ENCODE measurements at places on chromosomes 2 and 18.

- no peak for DNase-seq
These were observed 111.5 kb downstream of the MCFD2 start for GRCh38 chr2:46803911-46804670.

- DNase-seq, result no peak
These were observed 137.7 kb downstream of the IRS1 start for GRCh38 chr2:226661789-226662545.

DNA sequence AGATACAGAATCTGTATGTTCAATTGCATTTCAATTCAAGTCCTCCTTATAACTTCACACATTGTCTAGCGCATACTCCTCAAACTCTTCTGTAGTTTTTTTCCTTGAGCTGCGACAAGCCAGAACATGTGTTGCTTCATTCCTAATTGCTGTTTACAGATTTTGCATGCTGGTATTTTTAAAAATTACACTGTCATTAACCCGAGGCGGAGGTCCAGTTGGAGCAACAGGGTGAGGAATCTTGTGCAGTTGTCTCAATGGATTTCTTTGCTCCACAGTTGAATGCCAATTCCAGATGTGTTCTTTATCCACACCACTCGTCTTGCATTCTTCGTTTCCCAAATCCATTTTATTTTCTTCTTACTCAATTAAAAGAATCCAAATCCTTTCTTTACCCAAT is 16.4 kb upstream of the SERPINB13 start:
- no peak for DNase-seq

- DNase-seq, result no peak
These were observed 1.4 kb upstream of the MBD1 start for GRCh38 chr18:50282521-50283335.

DNA sequence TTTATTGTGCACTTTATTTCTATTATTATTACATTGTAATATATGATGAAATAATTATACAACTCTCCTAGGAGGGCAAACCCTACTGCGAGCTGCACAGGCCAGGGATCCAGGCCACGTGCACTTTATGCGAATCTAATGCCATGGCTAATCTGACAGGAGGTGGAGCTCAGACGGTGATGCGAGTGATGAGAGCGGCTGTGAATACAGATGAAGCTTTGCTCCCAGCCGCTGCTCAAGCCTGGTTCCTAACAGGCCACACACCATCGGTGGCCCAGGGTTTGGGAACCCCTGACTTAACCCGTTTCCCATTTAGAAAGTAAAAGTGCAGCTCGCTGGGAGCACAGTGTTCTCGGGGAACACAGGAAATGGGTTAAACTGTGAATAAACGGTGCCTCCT is 40.8 kb upstream of the RAB6D start:
- DNase-seq, result no peak

DNA sequence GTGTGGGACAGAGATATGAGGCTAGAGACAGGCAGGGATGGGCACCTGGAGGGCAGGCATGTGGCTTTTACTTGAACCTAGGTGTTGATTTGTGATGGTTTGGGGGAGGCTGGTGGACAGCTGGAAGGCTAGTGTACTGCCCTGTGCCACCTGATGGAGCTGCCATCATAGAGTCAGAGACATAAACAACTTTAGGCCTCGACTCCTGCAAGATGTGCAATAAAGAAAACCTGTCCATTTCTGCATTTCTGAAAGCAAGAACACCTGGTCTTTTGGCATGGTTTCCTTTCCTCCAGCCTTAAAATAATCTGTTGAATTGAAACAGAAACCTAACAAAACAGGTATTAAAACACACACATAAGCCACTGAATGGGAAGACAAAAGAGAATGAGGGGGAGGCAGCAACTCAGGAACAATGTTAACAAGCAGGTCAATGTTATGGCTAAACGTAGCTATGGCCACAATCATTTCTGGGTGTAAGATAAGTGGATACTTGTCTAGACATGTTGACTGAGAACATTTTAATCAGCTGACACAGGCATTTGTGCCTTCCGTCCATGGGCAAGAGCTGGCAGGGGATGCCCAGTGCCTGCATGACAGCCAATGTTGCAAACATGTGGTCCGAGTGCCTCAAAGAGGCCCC is 87.8 kb downstream of the KCTD1 start:
- DNase-seq, result no peak

- DNase-seq, result no peak
These were observed 2.9 kb downstream of the SERPINB2 start for GRCh38 chr18:63890237-63890949.

DNA sequence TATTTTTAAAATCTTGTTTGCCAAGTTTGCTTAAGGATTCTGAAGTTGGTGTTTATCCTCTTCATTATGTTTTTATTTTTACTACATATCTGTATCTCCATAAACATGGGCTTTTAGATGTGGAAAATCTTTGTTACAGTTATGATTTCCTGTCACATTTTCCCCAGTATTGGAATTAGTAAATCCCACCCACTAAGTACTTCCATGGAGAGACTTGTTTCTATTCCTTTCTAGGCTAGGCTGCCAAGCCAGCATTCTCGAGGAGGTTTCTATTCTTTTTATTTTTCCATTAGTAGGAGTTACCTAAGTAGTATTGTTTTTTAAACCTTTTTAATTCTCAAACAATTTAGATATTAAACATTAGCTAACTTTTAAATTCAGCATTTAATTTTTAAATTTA is 22.1 kb downstream of the PKP4 start:
- DNase-seq, result no peak

GRCh38 chr2:127044977-127045661 is 61.8 kb downstream of the BIN1 start:
- DNase-seq, result no peak

- DNase-seq, result peak; percentile 76
These were observed 421 bp upstream of the RNU4ATAC start for GRCh38 chr2:121530212-121530705.

- DNase-seq, result no peak
These were observed 130.4 kb downstream of the SPTBN1 start for GRCh38 chr2:54586494-54586893.

GRCh38 chr2:219302412-219302968 is 6.7 kb downstream of the PTPRN start:
- DNase-seq, result no peak

DNA sequence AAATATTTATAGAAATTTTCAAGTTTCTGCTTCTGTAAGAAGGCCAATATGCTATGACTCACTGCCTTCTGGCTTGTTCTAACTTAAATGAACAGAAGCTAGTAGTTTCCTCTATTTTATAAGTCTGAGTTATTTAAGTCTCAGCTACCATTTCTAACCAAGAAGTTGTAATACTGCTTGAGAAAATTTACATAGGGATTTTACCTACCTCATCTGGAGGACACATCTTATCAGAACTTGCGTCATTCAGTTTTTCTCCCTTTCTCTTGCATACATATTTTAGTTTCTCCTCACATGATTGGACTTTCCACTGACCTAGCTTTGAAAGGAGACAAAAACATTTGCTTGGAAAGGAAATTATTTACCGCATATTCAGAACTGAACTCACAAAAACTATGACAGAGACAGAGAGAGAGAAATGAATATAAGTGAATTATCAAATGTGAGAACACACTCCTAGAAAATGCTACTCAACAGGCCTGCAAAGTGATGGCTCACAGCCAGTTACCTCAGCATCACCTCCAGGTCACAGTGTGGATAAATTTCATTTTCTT is 81.1 kb upstream of the CD302 start:
- DNase-seq, result peak; percentile 41

- no peak for DNase-seq
These were observed 255.7 kb upstream of the THUMPD2 start for GRCh38 chr2:40034801-40035200.

GRCh38 chr18:3845161-3845560 is 395.2 kb downstream of the TGIF1 start:
- DNase-seq, result no peak

GRCh38 chr2:186664385-186665043 is 29.3 kb upstream of the FAM171B start:
- DNase-seq, result no peak

DNA sequence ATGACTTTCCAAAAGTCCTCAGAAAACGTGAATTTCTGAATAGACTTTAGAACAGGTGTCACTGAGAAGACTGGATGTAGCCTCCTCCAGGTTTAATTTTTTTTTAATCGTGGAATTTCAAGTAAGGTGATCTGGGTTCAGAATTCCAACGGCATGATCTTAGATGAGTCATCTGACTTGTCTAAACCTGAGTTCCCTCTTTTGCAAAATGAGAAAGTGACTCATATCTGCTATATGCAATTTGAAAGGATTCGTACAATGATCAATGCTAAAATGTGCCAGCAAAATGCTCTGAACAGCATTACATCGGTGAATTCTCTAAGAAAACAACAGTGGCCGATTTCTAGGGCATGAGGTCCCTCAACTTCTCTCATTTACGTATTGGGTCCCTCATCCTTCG is 69.1 kb upstream of the ZNF516 start:
- no peak for DNase-seq

GRCh38 chr2:205198140-205198525 is 484.2 kb upstream of the NRP2 start:
- no peak for DNase-seq

DNA sequence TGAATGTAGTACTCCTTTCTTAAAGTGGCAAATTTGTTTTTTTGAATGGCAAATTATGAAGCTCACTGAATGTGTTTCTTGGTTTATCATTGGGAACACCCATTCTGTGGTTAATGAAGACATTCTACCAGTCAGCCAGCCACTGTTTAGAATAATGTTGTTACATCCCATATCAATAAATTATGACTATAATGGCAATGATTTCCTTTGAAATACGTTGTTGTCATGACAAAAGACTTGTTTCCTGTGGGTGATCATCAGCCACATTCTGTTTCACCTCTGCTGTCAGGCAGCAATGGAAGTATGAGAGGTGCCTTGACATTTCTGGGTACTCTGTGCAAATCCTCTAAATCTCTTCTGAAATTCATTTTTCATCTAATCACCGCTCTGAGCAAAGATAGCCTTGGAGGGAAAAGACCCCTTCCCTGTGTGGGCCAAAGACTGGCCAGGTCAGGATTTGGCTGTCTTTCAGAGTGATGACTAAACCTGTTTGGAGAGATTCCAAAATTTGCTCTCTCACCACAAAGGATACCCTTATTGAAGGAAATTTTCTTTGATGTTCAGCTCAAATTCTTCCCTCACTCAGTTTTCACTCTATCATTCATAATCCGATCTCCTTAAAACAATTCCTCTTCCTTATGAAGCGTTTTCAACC is 869.2 kb downstream of the BCL11A start:
- DNase-seq, result no peak

DNA sequence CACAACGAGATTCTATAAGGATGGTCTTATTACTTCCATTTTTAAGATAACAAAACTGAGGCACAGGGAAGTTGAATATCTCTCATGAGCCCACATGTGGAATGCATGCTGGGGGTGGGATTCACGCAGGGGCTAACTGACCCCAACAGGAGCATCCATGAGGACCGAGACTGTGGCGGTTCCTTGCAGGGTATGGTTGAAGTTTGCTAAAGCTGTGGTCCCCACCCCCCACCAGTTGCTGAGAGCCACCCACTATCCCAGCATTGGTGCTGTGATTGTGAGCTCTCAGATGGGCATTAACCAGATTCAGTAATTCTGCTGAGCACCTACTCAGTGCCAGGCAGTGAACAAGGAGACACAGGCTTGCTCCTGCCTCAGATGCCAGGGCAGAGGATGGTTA is 116.0 kb upstream of the TEX51 start:
- no peak for DNase-seq

GRCh38 chr18:32761231-32761630 is 11.6 kb downstream of the KLHL14 start:
- no peak for DNase-seq

- DNase-seq, result no peak
These were observed 15.7 kb downstream of the MAP4K3 start for GRCh38 chr2:39421354-39421753.

DNA sequence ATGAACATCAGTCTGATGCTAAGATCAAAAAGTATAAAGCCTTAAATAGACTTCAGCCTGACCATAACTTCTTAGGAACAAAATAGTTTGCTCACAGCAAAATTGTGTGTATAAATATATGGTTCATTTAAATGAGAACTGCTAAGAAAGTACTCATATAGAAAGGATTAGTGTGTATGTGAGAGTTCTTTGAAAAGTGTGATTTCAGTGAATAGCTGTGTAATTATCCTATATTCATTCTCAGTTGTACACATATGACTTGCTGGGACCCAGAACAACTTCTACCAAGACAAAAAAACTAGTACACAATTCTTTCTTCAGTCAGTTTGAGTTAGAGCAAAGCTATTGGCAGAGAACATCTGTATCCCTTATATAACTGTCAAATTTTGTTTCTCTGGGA is 7.2 kb downstream of the BBS5 start:
- DNase-seq, result no peak

DNA sequence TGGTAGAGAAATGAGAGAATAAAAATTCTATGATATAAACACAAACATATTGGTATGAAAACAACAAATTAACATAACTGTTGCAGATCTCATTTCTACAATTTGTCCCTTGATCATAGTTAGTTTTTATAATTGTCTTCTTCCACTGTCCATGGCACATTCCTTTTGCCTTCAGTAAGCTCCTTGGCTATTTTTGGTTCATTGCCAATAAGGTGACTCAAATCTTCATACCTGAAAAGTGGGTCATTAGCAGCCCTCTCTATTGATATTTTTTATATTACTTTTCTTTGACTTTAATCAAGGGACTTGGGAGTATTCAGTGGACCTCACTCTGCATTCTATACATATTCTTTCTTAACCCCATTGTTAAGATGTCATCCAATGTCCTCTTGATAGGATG is 552.9 kb downstream of the TDRD15 start:
- no peak for DNase-seq

DNA sequence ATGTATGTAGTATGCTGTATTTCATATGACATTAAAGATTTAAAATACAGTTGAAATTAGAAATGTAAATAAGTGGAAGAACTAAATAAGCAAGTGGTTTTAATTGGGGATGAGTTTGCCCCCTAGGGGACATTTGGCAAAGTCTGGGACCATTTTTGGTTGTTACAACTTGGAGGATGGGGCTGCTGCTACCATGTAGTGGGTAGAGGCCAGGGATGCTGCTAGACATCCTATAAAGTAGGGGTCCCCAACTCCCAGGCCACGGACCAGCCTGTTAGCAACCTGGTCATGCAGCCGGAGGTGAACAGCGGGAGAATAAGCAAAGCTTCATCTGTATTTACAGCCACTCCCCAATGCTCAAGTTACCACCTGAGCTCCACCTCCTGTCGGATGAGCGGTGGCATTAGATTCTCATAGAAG is 27.9 kb upstream of the ASNSD1 start:
- DNase-seq, result no peak

- no peak for DNase-seq
These were observed 117.6 kb downstream of the FAM124B start for GRCh38 chr2:224284134-224284946.

GRCh38 chr2:65103013-65103715 is 26.7 kb downstream of the RAB1A start:
- DNase-seq, result no peak

DNA sequence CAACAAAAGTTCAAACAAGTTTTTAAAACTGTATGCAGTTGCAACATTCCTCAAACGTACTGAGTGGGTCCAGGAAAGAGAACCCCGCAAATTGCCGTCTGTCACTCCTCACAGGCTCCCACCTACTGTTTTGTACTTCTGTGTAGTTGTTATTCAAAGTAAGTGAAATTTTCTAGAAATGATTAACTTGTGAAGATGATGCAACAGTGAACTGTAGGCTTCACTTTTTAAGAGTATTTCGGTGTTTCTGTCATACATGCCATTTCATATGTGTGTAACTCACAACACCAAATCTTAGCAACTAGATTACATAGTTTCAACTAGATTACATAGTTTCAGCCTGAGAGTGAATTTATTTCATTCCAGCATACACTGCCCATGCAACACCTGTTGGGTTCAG is 226.0 kb upstream of the TANK start:
- DNase-seq, result no peak

GRCh38 chr2:226256709-226257376 is 542.8 kb downstream of the IRS1 start:
- DNase-seq, result no peak
